ENCODE measurements at places on chromosomes 2 and 18.

GRCh38 chr2:159091381-159091780, 122.9 kb downstream of the TANC1 start:
- DNase-seq: peak; percentile 62

DNA sequence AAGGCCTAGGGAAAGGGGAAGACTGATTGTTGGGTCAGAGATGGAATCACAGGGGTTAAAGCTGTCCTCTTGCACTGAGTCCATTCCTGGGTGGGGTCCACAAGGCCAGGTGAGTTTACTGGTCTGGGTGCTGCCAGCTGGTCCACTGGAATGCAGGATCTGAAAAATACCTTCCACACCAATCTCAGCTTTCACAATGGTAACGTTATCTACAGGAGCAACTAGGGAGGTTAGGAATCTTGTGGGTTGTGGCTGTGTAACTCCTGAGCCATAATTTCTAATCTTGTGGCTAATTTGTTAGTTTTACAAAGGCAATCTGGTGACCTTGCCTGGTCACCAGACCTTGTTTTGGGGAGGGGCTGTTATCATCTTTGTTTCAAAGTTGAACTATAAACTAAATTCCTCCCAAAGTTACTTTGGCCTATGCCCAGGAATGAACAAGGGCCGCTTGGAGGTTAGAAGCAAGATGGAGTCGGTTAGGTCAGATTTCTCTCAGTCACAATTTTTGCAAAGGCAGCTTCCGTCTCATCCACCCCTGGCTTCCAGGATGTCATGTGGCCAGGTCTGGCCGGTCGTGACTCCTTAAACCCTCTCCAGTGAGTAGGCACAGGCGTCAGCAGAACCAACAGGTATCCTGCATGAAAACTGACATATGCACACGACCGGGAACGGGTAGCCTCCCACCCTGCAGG, 123.3 kb upstream of the SH3BP4 start:
- DNase-seq: no peak

DNA sequence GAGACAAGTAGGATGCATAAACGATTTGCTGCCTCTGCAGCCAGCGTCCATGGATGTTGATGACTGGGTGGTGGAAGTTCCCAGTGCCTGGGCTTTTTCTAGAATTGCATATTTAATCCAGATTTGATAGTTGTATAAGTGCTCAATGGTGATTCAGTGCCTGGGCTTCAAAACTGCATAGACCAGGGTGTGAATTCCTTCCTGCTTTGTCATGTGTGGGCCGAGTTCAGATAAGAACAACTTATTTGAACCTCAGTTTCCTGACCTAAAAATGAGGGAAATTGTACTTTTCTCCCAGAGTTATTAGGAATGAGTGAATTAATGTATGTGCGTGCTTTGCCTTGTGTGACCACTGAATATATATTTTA, 154.6 kb downstream of the WDSUB1 start:
- peak; percentile 83 for DNase-seq

GRCh38 chr2:52429171-52429570, 1338.4 kb upstream of the CHAC2 start:
- DNase-seq: no peak

- DNase-seq: no peak
These were observed 62.9 kb upstream of the ZEB2 start for GRCh38 chr2:144582651-144583380.

DNA sequence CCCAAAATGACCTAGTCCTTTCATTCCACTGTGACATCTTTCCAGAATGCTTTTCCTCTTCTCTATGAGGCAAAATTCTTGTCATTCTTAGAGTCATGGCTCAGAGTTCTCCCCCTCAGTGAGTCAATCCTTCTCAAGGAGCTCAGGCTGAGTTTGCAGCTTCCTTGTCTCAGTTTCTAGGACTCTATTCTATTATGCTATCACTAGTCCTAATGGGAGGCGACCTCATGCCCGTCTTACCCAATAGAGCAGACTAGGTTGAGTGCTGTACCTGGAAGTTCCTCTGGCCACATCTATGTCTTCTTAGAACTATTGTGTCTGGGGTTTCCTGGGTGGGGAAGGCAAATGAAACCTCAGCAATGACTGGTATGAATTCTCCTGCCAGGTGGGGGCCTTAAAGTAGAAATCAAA, 51.5 kb downstream of the HAUS1 start:
- peak; percentile 100 for DNase-seq

GRCh38 chr2:82811946-82812345, 1647.1 kb downstream of the SUCLG1 start:
- no peak for DNase-seq

- peak; percentile 91 for DNase-seq
These were observed 4.6 kb upstream of the LAMA3 start for GRCh38 chr18:23684515-23685197.

DNA sequence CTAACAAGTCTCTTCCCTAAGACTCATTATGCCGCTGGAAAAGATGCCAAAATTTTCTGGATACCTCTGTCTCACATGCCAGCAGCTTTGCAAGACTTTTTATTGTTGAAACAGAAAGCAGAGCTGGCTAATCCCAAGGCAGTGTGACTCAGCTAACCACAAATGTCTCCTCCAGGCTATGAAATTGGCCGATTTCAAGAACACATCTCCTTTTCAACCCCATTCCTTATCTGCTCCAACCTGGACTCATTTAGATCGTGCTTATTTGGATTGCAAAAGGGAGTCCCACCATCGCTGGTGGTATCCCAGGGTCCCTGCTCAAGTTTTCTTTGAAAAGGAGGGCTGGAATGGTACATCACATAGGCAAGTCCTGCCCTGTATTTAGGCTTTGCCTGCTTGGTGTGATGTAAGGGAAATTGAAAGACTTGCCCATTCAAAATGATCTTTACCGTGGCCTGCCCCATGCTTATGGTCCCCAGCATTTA, 26.3 kb downstream of the DHRS9 start:
- DNase-seq: peak; percentile 88

- no peak for DNase-seq
These were observed 7.7 kb downstream of the TSHZ1 start for GRCh38 chr18:75218065-75218923.

- DNase-seq: no peak
These were observed 22.0 kb downstream of the STARD6 start for GRCh38 chr18:54335638-54336173.

DNA sequence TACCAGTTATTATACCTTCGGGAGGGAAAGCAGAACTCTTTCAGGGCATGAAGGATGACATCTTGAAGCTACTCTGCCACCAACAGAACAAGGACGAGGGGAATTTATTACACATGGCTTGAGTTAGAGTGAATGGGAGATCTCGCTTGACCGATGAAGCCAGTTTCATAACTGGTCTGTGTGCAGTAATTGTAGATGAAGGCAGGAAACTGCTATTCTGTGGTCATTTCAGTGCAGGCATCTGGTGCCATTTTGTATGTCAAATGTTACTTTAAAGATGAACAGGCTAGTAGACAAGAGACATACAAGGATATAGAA, 20.5 kb downstream of the GREB1 start:
- no peak for DNase-seq

GRCh38 chr2:218081695-218082094, 12.6 kb downstream of the RUFY4 start:
- peak; percentile 16 for DNase-seq

DNA sequence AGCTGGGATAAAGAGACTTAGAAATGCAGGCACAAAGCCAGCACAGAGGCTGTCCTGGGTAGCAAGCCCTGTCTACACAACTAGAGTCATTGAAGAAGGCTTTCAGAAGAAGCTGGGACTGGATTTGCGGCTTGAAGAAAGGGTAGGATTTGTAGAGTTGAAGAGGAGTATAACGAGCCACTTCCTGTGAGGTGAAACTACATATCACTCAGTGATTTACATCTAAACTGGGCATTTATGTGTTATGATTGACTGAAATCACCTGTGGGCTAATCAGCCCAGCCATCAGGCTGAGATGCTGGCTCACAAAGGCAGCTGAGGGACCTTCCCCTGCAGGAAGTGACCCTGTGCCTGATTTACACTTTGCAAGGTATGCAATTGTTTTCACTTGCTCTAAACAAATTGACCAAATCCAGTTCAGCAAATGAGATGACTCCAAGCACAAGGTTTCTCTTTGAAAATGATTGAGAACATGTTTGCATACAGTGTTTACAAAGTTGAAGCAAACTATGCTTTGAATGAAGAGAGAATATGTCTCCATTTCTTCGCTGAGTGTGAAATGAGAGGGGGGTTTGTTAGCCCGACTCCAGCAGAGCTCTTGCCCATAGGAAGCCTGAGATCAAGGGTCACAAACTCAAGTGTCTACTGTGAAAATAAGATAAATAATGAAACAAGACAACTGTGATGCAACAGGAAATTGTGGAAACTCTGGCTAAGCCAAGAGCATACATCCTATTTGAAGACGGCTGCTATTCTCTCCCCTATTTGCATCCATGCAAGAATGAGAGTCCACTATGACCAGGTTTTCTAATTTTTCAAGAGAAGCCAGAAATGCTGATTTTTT, 69.3 kb upstream of the HK2 start:
- no peak for DNase-seq

DNA sequence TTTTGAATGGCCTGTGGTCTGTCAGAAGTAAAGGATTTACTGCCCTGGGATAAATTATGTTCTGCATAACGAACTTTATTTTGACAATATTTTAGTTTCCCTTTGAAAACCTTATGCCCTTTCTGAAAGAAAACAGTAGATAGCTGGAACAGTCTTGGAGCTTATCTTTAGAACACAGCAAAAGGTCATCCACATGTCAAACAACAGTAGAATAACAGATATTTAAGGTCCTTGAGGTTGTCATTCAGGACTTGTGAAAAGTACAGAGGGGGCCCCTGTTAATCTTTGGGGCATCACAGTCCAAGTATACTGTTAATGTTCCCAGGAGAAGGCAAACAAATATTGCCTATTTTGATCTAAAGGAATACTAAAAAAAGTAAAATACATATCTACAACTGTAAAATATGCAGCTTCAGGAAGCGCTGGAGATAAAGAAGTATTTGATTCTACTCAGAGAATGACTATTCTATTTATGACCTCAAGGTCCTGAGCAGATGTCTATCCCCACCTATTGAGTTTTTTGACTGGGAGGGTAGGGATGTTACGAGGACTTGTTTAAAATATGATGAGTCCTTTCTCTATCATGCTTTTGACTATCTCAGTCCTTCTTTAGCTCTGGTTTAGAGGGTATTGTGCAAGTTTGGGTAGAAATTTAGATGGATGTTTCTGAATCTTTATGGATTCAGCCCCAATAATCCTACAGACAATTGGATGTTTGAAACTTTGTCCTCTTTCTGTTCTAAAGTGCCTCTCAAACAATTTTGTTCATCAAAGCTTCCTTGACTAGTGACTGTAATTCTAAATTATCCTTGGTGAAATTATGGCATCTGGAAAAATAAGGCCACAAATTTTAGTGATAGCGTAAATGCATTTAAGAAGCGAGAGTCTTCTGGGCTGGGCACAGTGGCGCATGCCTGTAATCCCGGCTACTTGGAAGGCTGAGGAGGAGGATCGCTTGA, 25.1 kb upstream of the TMEM214 start:
- no peak for DNase-seq

DNA sequence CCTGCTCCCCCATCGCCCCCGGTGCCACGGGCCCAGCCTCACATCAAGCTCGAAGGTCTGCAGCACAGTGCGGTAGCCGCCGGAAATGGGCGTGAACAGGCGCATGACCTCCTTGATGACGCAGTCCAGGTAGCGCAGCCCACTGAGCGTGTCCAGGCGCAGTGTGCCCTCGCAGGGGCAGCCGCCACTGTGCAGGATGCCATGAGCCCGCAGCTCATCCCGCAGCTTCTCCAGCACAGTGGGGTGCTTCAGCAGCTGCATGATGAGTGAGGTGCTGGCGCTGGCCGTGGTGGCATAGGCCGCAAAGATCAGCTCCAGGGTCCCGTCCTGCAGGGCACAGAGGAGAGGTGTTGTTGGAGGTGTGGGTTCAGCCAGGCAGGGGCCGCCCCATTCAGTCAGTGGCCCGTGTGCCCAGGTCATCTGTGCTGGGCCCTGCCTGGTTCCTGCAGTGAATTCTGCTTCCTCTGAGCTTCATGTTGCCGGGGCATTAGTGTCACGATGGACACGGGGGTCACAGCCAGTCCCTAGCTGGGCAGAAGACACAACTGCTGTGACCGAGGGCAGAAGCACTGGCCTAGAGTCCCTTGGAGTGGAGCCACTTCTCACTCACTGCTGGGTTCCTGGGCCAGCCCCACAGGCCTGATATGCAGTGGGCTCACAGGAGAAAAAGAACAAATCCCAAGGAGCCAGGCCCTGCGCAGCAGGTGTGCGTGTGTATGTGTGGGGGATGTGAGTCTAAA, 14.5 kb downstream of the CYP26B1 start:
- DNase-seq: no peak

DNA sequence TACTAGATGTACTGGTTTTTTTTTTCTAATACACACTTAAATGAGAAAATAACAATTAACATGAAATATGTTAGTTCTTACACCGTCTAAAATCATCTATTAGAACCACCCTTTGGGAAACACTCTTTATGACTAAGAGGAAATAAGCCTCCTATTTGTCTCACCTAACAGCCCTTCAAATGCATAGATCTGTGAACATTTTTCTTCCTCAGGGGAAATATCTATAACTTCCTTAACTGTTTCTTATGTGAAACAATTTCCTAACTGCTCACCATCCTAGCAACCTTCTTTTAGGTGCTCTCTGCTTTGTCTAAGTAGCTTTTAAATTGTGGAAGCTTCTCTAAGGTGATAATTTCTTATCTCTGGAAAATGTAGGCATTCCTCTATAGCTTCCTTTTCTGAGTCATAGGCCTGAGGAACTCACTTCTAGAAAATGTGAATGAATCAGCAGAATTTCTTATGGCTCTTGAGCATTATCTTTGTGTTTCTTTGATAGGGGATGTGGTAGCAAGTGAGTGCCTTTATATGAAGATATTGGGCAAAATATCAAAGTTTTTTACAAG, 56.1 kb downstream of the CNTNAP5 start:
- DNase-seq: peak; percentile 29

GRCh38 chr2:202774104-202774503, 97.5 kb downstream of the ICA1L start:
- no peak for DNase-seq

DNA sequence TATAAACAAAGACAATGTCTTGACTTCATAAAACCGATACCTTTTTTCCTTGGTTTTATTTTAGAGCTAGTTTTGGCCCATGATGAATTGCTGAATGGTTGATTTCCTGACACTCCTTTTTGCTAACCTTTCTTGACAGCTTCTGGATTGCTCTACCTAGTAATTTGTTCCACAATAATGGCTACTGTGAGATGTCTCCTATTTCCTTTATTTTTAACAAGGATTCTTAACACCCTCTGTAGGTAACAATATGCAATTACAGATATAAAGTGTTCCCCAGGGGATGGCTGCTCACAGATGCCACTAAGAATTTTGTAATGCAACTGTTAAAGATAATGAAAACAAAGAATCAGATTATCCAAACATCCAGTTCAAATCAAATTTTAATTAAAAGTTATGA, 100.8 kb upstream of the ATP5MC3 start:
- DNase-seq: peak; percentile 54

GRCh38 chr2:76749858-76750257, 772.3 kb downstream of the LRRTM4 start:
- DNase-seq: no peak

DNA sequence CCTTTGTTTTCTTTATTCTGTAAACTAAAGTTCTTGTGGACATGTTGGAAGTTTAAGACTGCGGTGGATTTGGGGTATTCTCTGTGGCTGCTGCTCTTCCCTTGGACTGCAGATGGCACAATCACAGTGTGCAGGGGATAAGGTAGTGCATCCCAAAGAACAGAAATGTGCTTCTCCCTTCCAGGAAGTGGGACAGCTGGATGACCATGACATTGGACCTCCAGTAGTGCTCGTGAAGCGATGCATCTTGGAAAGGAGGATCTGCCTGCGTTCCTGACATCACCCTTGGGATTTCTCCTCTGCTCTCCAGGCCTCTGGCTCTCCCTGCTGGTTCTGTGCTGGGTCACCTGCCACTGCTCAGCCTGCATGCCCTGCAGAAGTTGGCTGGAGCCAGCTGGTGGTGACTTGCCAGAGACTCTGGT, 109.9 kb downstream of the SLC4A3 start:
- DNase-seq: peak; percentile 12

All from kidney tubule cell (primary cell).